Stimulated activated CD4-positive, alpha-beta T cell treated with anti-CD3 and anti-CD28 coated beads, Interleukin-4, amount 100 ng/mL, for 1 hour (primary cell): ENCODE measurements at places on chromosomes 4 and X.

DNA sequence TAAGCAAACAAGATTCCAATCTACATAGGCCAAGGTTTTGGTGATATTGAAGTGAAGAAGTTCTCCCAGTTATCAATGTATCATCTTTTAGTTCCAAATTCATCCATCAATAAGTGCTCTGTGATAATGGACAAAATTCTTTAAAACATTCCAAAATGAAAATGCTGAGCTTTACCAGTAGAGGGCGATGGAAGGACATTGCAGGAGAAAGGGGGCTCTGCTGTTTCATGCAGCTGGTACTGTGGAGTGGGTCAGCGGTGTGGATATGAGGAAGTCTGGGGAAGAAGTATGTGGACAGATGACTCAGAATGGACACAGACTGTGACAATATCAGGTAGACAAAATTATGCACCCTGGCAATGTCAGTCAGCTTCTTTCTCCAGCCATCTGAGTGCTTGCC lies 46.6 kb upstream of the HS6ST2 start:
- DNase-seq = no peak

- DNase-seq = no peak
Observed at GRCh38 chrX:65720381-65720964, 53.0 kb downstream of the MSN start.

DNA sequence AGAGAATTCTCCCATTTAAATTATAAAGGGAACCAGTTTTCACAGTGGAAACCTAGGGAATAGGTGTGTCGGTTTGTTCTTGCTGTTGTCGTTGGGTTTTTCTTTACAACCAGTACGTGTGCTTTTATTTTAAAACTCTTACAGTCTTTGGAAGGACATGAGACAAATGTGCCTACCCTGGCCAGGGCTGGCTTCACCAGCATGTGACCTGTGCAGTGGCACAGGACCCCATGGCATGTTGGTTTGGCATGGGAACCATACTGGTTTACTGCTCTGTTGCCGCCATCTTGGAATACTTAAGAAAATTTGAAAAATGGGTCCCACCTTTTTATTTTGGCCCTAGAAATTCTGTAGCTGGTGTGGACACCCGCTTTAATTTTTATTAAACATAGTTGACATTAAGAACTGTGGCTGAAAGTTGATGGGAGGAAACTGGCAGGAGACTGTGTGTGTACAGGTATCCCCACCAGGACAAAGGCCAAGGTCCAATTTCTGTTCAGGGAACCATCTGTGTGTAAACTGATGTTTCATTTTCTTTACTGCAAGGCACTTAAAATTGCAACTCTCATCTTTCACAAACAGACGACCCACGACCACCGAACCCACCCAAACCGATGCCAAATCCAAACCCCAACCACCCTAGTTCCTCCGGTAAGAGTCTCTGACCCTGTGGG lies 28.8 kb downstream of the CD99 start:
- no peak for DNase-seq

DNA sequence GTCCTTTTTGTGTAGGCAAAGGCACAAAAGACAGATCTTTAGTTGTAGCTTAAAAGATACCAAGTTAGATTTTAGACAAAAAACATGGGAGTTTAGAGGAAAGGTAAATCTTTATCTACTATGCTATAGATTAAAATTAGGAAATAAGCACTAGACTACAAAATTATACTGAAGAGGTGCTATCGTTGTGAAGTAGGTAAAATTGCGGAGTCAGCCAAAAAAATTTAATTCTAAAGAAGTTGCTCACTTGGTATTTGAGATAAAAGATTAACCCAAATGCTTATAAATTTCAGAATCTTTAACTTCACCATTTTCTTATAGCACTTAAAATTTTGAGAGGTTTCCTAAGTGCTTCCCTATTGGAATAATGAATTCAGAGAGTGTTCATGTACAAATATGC lies 604.1 kb downstream of the GRXCR1 start:
- no peak for DNase-seq

GRCh38 chr4:137638934-137639333 lies 106.6 kb upstream of the PCDH18 start:
- no peak for DNase-seq

DNA sequence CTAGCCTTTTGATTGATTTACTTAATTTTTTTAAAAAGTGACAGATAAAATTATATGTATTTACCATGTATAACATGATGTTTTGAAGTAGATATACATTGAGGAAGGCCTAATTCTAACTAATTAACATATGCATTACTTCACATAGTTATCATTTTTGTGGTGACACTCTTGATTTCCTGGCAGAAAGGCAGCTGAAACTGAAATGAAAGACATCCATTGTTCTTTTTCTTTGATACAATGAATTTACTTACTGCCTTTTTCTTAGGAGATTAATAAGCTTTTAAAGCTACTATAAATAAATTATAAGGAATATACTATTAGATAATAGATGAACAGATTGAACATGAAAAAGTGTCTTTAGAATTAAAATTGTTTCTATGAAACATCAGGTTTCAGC lies 26.7 kb downstream of the ANKRD50 start:
- DNase-seq = no peak

GRCh38 chrX:11103751-11104150 lies 7.4 kb upstream of the HCCS start:
- DNase-seq = no peak

DNA sequence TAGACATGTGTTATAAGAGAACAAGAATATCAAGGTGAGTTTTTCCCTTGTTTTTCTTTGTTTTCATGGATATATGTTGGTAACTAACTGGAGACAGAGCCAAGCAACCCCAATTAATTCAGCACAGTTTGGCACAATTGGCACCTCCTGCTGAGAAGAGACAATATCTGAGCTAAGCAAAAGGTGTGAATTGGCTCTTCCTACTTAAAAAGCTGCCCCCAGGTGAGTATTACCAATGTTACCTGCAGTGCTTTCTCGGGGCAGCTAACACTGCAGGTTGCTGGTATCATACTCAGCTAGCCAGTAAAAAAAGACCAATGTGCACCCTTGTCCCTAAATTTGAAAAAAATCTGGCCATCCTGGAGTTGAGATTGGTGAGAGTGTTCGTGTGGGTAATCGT lies 871.2 kb upstream of the TENM3 start:
- DNase-seq = no peak

DNA sequence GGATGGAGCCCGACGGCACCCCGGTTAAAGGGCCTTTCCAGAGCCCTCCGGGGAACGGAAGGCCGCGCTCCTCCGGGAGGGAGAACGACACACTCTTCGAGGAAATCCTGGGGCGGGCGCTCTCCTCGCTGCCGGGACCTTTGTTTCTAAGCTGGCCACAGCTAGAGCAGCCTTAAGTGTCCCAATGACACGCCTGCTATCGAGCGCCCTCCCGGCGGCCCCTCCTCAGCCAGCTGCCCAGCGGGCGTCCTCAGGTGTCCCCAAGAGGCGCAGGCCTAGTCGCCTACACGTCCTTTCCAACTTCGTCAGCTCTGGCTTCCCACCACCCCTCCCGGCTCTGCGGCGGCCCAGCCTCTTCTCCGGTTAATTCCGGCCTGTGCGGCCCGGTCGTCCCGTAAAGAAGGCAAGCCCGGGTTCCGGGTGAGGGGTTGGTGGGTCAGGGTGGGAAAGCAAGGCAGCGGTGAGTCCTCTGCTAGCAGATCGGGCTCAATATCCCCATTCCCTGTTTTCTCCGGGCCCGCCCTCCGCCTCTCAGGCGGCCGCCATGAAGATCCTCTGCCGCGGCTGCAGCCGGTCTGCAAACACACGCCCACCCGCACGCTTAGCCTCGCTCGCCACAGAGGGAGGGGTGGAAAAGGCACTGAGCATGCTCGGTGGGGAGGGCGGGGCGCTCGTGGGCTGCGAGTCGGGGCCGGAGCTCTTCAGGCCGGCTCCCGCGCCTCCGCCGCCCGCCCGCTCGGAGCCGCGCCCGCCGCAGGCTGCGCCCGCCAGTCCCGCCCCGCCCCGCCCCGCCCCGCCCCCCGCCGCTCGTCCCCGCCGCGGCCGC lies at the start of gene RAP1GDS1:
RAP1GDS1 (plus strand) TSS at position 806 of the 826 bp plus-strand sequence. CDS start 182 bp downstream, outside the sequence.
- DNase-seq = peak; percentile 95

GRCh38 chr4:79907001-79907400 lies 166.0 kb downstream of the ANTXR2 start:
- DNase-seq = no peak

- DNase-seq = no peak
Observed at GRCh38 chrX:6325437-6325836, 96.8 kb upstream of the NLGN4X start.

GRCh38 chr4:3417448-3417847 lies 24.3 kb upstream of the HGFAC start:
- DNase-seq = no peak

- DNase-seq = no peak
Observed at GRCh38 chrX:30253257-30253656, 6.3 kb downstream of the MAGEB1 start.

DNA sequence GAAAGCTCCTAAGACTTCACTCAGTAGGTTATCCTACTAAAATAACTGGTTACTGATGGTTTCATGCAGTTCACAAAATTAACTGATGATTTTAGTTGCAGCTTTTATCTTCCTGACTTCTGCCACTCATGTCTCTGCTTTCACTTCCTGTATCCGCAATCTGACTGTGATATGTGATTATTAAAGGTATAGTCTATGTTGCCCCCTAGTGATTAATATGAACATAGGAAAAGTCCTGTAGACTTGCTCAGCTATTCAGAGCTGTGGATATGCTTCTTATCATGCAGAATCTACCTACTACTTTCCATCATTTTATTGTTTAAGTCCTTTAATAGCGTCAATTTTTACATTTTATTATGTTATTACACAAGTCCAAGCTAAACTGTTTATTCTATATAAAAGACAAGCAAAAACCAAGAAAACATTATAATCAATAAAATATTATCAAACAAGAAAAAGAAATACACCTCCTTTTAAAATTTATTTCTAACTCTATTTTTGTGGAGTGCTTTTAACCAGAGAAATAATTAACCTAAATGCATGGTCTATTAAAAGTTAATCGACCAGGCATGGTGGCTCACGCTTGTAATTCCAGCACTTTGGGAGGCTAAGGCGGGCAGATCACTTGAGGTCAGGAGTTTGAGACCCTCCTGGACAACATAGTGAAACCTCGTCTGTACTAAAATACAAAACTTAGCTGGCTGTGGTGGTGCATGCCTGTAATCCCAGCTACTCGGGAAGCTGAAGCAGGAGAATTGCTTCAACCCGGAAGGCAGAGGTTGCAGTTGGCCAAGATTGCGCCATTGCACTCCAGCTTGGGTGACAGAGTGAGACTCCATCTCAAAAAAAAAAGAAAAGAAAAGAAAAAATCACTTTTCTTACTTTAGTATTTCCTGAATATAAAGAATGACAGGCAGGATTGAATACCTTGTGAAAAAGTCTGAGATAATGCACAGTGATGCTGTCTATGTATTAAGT lies 40.4 kb upstream of the TLR2 start:
- DNase-seq = no peak

- no peak for DNase-seq
Observed at GRCh38 chrX:154409222-154409871, at the start of gene DNASE1L1. TSS of gene DNASE1L1 (minus strand) at chrX:154409254. CDS start at chrX:154405568, 3,686 bp downstream.

DNA sequence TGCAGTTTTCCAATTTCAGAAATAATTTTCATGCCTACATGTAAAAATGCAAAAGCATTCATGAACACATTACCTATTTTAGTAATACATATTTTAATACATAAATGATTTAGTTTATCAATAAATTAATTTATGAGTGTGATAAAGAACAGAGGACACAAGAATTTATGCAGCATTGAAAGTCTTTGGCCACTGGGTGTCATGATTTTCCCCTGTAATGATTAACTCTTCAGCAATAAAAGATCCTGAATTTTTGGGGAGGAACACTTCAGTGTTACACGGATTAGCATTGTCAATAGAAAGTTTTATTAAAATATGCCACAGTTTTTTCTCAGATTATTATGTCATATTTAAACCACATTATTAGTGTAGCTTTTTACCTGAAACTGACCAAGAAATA lies 8.6 kb upstream of the VCX2 start:
- DNase-seq = no peak

- DNase-seq = no peak
Observed at GRCh38 chrX:72073633-72074032, 58.1 kb downstream of the RTL5 start.

DNA sequence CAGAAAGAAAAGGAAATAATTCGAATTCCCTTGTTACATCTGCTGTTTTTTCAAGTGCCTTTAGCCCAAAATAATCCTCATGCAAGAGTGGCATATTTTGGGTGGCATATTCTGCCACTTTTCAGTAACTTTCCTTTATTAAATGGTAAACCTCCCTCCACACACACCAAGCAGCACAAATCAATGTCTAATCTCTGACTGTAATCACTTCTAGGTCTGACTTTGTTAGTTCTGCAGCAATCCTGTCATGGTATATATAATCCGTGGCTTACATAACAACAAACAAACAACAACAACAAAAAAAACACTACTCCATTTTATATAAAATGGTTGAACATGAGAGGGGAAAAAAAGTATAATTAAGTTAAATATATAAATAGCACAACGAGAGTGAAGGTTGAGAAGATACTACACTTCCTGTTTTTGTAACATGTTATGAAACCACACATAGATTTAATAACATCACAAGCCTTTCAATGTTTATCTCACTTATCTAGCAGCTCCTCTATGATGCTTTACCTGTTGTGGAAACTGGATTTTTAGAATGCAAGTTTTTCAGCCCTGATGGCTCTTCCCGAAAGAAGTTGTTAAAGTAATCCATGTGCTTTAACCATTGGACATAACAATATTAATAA lies 715.4 kb downstream of the GRXCR1 start:
- DNase-seq = no peak

DNA sequence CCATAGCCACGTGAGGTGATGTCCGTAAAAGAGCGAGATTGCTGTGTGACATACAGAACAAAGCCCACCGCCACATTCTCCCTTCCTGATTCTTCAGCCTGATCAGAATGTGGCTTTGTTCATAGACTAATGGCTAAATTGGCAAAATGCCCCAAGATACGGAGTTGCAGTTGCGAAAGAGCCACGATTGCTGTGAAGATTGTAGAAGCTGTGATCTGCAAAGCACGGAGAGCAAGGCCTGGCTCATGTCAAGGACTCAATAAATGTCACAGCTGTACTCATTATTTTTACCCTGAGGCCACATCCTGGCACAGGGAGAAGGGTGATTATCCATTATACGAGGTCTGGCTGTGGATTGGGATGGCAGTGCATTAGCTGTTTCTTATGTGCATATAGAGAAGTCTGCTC lies 34.2 kb downstream of the ARSD start:
- DNase-seq = no peak

GRCh38 chr4:77193511-77194102 lies 36.6 kb downstream of the CCNG2 start:
- DNase-seq = peak; percentile 68

DNA sequence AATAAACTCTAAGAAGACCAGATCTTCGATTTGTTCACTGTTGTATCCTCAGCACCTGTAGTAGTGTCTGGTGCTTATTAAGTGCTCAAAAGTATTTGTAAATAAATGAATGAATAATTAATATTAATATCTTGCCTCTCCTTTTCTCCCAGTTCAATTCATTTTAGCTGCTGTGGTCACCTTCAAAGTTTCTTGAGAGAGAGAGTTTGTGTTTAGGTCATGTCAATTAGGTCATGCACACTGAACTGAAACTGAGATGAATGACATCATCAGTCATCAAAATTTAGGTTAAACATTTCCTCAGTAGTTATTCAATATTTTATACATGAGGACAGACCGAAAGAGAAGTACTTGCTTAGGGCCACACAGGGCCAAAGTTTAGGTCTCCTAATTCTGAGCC lies 73.5 kb downstream of the ANXA3 start:
- DNase-seq = no peak

- DNase-seq = no peak
Observed at GRCh38 chr4:181569553-181569952, 673.6 kb upstream of the TENM3 start.

- no peak for DNase-seq
Observed at GRCh38 chr4:81799371-81799770, 327.7 kb upstream of the RASGEF1B start.
